Caki2 (cell line): ENCODE measurements at places on chromosomes 4 and X. TPM values are rescaled to one million over a fixed set of nuclear protein-coding genes. Genes with fewer than 3 reads are reported as not detected.

DNA sequence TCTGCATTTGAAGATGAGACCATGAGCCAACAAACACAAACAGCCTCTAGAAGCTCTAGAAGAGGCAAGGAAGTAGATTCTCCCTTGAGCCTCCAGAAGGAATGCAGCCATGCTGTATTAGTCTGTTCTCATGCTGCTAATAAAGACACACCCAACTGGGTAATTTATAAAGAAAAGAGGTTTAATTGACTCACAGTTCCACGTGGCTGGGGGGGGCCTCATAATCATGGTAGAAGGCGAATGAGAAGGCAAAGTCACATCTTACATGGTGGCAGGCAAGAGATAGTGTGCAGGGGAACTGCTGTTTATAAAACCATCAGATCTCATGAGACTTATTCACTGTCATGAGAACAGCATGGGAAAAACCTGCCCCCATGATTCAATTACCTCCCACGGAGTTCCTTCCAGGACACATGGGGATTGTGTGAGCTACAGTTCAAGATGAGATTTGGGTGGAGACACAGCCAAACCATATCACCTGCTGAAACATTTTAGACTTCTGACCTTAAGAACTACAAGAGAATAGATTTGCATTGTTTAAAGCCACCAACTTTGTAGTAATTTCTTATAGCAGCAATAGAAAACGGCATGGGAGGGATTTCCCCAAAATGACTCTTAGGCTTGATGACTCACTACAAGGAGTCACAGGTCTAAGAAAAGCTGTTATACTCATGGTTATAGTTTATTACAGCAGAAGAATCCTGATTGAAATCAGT is 284.4 kb upstream of the SFRP2 start:
- peak; percentile 81 for DNase-seq

DNA sequence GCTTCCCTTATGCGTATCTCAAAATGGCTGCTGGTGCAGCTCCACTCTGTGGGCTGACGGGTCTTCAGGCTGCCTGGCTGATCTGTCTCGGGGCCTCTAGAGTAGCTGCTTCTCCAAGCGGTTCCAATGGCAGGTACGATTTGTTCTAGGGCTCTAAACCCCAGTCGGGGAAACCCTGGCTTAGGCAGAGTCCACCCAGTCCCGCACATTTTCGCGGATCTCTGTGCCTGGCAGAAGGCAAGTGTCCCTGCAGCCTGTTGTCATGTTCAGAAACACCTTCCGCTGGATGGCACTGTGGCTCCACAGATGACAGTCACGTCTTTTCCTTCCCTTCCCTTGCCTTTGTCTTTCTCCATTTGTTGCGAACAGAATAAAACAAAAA is 54.4 kb downstream of the NBDY start:
- no peak for DNase-seq

GRCh38 chr4:169110633-169111032 is 100.6 kb upstream of the CBR4 start:
- DNase-seq: no peak

- DNase-seq: no peak
Measured at GRCh38 chrX:49271341-49271740, 1.7 kb downstream of the PPP1R3F start.

- no peak for DNase-seq
Measured at GRCh38 chrX:35841872-35842271, 43.7 kb downstream of the MAGEB16 start.

- DNase-seq: no peak
Measured at GRCh38 chrX:18721683-18722499, 14.4 kb downstream of the PPEF1 start.

GRCh38 chr4:176333076-176333475 is 13.3 kb downstream of the SPCS3 start:
- DNase-seq: no peak

- no peak for DNase-seq
Measured at GRCh38 chr4:53199356-53199755, 166.5 kb downstream of the SCFD2 start.

GRCh38 chr4:110970642-110971041 is 347.8 kb upstream of the PITX2 start:
- peak; percentile 14 for DNase-seq

GRCh38 chr4:3464911-3465697 is 2.0 kb downstream of the DOK7 start:
- DNase-seq: no peak

DNA sequence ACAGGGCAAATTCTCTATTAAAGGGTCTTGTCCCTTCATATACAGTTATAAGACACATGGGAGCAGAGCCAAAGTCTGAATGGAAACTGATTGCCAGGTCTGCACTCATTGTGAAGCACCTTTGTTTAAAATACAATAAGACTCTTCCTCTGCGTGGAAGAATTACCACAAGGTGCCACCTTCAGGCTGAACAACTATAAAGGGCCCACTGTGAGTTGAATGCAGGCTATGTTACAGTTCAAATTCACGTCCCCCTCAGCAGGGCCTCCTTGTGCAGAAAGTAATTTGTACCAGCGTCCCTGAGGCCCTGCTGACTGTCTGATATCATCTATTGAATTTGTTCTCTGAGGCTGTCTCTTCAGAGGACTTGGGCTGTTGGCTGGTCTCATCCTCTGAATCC is 225.8 kb upstream of the TEX13C start:
- DNase-seq: no peak

DNA sequence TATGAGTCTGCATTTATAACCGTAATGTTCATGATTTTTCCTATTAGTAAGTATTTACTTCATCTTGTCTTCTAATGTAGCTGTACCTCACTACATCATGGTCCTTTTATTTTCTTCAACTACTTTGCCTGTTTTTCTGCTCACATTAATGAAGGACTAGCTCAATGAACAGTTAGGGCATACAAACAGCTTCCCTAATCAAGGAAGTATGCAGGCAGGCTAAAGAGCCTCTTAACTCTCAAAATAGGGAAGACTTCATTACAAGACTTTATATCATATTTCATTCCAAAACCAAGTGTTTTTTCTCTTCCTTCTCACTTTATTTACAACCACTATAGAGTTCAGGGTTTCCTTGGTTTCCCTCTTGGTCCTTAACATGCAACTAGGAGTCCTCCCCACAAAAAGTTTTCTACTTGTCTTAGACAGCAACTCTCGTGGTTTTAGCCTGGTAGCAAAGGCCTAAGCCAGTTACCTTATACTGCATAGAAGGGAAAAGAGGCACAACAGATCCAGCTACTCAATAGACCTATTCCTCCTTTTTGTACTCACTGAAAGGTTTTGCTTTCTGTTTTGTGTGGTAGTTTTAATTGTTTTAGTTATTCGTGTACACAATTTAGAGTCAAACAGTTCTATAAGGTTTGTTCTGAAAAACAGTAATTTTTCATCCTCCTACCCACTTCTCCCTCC is 40.8 kb downstream of the SMIM14 start:
- no peak for DNase-seq

DNA sequence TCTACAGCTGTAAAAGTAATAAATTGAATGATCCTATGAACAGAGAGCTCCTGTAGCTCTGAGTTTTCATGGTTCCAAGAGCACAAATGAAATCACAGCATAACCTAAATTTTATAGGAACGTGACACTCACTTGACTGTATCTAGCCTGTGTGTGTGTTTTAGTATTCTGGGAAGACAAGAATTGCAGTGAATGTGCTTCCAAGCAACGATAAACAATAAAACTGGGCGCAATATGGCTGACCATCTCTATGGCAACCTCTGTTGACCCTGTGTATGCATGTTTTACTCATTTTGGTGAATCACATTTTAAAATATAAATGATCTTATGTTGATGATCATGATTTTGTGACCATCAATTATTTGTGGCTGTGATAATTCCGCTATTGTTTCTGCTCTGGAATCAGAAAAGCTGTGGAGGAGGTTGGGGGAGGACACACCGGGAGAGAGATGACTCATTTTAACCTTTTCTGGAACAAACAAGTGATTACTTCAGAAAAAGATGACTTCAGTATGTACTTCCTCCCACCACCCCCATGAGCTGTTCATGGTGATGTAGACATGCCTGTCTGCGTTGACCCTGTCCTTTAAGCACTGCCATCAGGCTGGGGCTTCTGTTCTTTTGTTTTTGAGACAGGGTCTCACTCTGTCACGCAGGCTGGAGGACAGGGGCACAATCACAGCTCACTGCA is 31.8 kb downstream of the USP11 start:
- no peak for DNase-seq

- no peak for DNase-seq
Measured at GRCh38 chr4:49516796-49517195, 530.7 kb downstream of the CWH43 start.

DNA sequence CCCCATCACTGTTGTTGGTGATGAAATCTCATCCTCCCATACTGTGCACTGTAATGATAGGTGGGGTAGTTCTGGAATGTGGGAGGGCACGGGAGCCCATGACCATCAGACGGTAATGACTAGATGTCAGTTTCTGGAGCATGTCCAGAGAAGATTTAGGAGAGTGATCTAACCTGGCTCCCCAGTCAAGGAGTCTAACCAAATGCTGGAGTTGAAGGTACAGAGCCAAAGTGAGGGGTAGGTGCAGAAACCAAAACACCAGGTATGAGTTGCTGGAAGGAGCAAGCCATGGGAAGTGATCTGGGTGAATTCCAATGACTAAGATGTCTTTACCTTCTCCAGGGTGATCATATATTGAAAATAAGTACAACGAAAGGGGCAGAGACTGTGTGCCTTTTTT is 296.9 kb downstream of the INPP4B start:
- no peak for DNase-seq

GRCh38 chrX:14039344-14039743 is 9.7 kb upstream of the GEMIN8 start:
- DNase-seq: no peak

DNA sequence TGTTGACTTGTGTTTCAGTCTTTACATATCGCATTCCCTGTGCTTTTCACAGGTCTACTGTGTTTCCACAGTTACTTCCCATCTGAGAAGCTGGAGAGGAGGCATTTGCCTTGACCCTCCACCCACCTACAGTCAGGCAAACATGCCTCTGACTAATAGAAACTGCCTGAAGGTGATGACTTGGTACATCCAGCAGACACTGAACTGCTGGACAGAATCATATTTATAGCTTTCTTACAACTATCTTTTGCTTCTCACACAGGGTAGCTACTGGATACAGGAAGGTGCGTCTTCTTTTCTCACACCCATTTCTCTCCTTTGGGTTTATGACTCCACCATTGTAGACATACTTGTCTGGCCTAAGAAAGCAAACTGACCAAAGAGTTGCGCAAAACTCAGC is 58.0 kb downstream of the VGLL1 start:
- peak; percentile 0 for DNase-seq

DNA sequence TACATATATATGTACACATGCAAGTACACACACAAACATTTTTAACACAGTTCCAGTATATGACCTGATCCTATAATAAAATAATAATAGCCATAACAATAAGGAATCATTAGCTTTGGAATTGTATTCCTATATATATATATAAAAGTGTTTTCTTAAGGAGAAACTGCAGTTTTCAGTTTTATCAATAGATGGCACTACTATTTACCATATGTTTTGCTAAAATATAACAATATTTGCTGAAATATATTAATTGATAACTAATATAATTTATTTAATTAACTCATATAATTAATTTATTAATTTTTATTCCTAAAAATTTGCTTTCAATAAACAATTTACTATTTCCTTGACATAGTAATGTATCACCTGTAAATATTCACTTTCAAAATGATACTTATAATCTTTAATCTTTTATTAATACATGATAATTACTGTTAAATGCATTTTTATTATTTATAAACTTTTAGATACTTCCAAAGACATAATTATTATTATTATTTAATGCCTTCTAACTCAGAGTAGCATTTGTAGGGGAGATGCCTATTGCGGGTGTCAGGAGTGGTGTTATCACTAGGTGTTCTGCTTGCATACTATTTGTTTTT is 599.5 kb downstream of the FSTL5 start:
- DNase-seq: no peak

DNA sequence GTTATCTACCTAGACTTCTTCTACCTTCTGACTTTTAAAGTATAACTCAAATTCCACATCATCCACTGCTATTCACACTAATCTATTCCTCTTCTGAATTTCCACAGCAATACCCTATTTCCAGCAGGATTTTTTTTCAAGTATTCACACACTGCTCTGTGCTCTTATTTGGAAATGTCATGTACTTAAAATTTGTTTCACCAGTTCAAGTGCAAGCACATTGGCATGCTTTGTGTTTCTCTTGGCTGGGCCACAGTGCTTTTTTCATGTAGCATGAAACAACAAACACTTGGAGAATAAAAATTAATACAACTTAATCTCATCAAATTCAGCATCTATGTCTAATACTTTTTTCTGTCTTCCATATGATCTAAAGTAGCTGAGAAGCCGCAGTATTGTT is 161.8 kb upstream of the PCDH18 start:
- DNase-seq: no peak

MUC7 gene
- total RNA-seq: not detected in 2 replicates

ZNF157 gene
- total RNA-seq: not detected in 2 replicates

PABPC1L2B gene
- not detected in 2 replicates for total RNA-seq

ANXA3 gene
- total RNA-seq: 57.7 and 64.7 TPM in 2 replicates

CXCL3 gene
- not detected in 2 replicates for total RNA-seq

CD38 gene
- not detected in 2 replicates for total RNA-seq

FAT1 gene
- total RNA-seq: 107 and 110 TPM in 2 replicates

INPP4B gene
- 15.7 and 28.3 TPM in 2 replicates for total RNA-seq
